ENCODE measurements at places on chromosomes 12 and 14. TPM values are rescaled to one million over a fixed set of nuclear protein-coding genes. Genes with fewer than 3 reads are reported as not detected.

DNA sequence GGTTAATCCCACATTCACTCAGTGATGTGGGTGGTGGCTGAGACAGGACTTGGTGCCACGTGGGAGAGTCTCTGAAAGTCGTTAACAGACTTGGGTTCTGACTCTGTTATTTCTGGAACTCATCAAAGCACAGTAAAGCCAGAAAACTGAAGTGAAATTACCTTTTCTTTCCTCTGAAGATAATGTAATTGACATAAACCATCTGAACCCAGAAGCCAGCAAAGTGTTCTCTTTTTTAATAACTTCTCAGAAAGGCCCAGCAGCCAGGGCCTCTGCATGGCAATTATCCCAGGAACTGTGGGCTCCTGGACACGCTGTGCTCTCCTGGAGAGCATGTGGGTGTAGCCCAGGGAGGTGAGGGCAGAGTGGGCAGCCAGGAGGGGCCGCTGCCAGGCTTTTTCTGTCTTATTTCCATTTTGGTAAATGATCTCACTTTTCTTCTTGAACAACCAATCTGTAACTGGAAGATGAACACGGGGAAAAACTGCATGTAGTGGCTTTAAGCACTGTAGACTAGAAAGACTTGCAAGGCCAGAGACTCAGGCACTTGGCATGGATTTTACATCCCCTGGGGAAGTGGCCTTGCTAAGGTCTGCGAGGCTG, 444.1 kb upstream of the TMEM132C start:
- H3K27ac ChIP-seq, result no peak overlapping the region
- no peak for DNase-seq
- no peak overlapping the region for H3K4me3 ChIP-seq
- H3K4me1 ChIP-seq, result no peaks in the 10 kb centered on the region

DNA sequence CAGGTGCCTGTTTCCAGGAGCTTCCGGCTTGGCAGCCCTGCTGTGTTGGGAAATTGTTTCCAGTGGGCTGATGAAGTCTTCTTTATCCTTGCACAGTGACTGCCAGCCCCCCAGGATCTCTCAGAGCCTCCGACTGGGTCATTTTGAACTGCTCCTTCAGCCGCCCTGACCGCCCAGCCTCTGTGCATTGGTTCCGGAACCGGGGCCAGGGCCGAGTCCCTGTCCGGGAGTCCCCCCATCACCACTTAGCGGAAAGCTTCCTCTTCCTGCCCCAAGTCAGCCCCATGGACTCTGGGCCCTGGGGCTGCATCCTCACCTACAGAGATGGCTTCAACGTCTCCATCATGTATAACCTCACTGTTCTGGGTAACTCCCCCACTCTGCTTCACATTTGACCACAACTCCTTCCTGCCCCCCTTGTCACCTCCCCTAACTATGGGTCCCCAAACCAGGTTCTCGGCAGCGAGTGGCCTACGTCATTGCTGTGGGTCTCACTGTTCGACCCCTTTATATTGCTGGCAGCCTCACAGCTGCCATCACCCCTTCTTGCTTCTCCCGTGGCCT, 2.3 kb downstream of the LAG3 start:
- peaks cover 9% of the 10 kb centered on the region for H3K4me1 ChIP-seq
- DNase-seq, result no peak
- H3K27ac ChIP-seq, result no peak overlapping the region
- H3K4me3 ChIP-seq, result no peak overlapping the region

DNA sequence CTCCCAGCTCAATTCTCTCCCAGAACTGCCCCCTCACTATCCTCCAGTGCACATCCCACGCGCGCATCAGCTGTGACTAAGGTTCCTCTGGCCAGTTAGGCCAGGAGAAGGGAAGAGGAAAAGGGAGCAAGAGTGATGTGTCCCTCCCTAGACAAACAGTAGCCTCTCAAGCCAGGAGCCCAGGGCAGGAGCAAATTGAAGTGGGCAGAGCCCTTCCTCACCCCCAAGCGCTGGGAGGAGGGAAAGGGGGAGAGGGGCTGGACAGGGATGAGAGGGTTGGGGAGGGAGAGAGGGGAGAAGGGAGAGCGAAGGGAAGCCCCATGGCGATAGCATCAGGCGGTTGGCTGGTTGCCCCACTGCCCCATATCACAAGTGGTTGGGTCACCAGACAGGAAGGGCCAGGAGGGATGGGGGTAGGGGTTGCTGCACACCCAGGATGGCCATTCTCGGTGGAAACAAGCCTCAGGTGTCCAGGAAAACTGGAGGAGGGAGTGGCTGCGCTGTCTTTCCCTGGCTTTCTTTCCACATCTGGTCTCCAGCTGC, 1.1 kb downstream of the CD63 start:
- H3K27ac ChIP-seq, result peak overlapping the region; percentile 99
- H3K4me1 ChIP-seq, result peaks cover 48% of the 10 kb centered on the region
- H3K27me3 ChIP-seq, result no peaks in the 10 kb centered on the region
- H3K4me3 ChIP-seq, result peak overlapping the region; percentile 95
- peak; percentile 74 for DNase-seq
- H3K36me3 ChIP-seq, result no peaks in the 10 kb centered on the region

GRCh38 chr14:24368562-24369252, 723 bp downstream of the NFATC4 start:
- H3K4me1 ChIP-seq, result peaks cover 10% of the 10 kb centered on the region
- H3K4me3 ChIP-seq, result peak overlapping the region; percentile 57
- no peak for DNase-seq
- peak overlapping the region; percentile 76 for H3K27ac ChIP-seq
- H3K27me3 ChIP-seq, result peaks cover 43% of the 10 kb centered on the region

DNA sequence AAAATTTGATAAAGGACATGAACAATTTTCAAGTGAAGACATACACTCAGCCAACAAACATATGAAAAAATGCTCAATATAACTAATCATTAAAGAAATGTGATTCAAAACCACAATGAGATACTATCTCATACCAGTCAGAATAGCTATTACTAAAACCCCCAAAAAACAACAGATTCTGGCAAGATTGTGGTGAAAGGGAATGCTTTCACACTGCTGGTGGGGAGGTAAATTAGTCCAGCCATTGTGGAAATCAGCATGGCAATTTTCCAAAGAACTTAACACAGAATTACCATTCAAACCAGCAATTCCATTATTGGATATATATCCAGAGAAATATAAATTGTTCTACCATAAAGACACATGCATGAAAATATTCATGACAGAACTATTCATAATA, 18.7 kb upstream of the TAS2R14 start:
- H3K4me1 ChIP-seq, result peaks cover 4% of the 10 kb centered on the region
- no peaks in the 10 kb centered on the region for H3K36me3 ChIP-seq
- DNase-seq, result no peak
- no peak overlapping the region for H3K27ac ChIP-seq
- no peaks in the 10 kb centered on the region for H3K27me3 ChIP-seq

DNA sequence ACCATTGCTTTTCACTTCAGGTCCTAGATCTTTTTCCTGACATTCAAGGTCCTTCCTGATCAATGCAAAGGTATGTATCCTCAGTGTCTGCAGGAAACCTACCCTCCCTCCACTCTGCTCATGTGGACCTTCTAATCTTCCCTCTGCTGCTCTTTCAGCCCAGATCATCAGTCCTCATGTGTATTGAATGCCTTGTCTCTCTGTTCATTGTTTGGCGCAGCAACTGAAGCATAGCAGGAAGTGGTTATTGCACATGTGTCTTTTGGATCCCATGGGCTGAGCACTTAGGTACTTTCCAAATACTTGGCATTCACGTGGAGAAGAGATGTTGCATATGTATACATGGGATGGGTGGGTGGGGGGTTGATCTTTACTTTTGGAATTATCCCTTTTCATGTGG, 4.3 kb upstream of the NIN start:
- no peaks in the 10 kb centered on the region for H3K36me3 ChIP-seq
- no peak overlapping the region for H3K4me3 ChIP-seq
- H3K27ac ChIP-seq, result no peak overlapping the region

GRCh38 chr14:54332490-54332889, 64.3 kb upstream of the CDKN3 start:
- H3K27me3 ChIP-seq, result no peaks in the 10 kb centered on the region
- no peak overlapping the region for H3K27ac ChIP-seq
- no peaks in the 10 kb centered on the region for H3K36me3 ChIP-seq
- H3K4me1 ChIP-seq, result no peaks in the 10 kb centered on the region

The AKAP3 gene
- 0.27 TPM for total RNA-seq

The MUCL1 gene
- not detected for total RNA-seq

The RHEBL1 gene
- not detected for total RNA-seq

The SERPINA6 gene
- total RNA-seq, result not detected
